ENCODE measurements at places on chromosomes 7 and 10.

DNA sequence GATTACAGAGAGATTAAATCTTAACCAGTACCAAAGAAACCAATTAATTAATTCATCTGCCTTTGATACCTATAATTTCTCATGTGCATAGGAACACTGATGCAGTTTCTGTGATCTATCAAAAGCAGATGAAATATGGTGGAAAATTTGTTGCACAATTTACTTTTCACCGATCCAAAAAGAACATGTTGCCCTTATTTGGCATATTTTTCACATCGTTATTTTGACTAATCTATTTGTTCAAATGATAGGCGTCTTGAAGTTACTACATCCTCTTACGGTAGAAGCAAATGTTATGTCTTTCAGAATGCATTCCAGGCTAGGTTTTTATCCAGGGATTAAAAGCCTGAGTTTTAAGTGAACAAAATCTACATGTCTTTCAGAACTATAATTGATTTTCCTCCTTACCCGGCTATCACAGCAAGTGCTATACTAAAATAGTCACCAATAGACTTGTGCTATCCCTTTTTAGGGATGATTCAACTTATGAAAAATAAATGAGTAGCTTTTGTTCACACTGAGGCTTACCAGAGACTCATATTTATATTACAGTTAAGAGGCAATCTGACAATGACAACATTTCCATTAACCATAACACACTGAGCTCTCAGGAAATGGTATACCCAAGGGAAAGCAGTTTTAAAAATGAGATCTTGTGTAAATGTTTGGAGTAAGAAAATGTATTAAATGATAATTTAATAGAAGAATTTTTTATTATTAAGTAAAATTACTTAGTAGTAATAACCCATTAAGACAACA lies 16.8 kb upstream of the TES start:
- no peak for DNase-seq

GRCh38 chr10:71363936-71364335 lies 32.8 kb upstream of the CDH23 start:
- no peak for DNase-seq

- DNase-seq = no peak
Observed at GRCh38 chr7:127979113-127979727, 52.0 kb downstream of the LRRC4 start.

DNA sequence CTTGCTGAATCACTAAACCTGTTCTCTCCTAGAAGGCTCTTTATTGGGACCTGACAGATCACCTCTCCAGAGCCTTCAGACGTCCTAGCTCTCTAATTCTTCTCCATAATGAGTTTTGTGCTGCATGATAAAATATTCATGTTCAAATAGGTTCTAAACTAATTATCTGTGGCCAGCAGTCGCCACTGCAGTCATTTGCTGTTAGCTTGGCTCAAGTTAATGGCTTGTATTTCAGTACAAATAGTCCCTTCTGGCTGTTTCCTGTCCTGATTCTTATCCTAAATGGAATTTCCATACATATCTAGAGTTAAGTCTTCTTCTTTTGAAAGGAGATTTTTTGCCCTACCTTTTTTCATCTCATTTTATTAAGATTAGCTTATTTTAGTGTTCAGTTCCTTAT lies 303.2 kb downstream of the EXOC4 start:
- DNase-seq = no peak

DNA sequence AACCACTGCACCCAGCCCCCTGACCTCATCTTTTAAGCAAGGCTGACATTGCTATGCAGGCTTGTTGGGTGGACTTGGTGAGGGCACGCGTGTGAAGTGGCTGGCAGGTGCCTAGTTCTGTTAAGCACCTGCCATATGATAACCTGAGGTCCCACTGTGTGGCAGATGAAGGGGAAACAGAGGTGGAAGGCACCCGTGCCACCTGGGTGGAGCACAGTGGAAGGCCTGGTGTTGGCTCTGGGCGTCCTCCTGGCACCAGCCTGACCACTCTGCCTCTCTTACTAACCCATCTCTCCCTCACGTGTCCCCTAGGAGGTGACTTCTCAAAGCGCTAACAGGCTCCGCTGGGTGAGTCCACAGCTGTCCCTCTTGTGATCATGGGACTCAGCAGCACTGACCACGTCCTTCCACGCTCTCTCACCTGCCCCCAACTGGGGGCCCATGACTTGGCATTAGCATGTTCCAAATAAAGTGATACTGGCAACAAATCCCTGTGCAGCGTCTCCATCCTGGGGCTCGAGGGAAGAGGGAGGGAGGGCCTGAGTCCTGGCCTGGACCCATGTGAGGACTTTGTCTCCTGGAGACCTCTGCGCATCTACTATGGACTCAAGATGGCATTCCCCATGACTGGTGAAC lies 4.6 kb upstream of the ZNF862 start:
- no peak for DNase-seq

DNA sequence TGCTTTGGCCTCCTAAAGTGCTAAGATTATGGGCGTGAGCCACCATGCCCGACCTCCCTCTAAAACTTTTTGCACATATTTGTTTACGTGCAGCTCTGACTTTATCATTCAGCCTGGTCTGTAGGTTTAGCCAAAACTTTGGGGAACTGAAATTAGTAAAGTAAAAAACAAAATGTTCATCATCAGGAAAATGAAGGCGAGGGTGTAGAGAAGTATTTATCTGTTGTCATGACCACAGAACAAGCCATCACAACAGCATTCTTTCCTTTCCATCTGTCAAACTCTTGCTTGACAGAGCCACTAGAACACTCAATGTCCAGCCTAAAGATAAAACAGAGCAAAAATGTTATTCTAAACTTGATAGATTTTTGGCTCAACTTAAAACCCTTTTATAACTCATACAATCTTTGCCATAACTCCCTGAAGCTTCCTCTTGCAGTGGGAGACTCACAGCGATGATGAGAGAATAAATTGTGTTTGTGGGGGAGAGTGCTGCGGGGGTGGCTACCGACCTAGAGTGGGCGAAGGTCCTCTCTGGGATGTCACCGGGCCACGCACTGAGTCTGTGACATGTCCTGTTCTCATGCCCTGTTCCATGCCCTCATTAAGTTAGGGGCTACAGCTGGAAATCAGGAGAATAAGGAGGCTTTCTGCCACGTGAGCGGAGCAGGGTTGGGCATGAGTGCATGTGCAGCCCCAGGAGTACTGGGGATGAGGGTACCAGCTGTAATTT lies 58.6 kb upstream of the MKRN1 start:
- no peak for DNase-seq

GRCh38 chr10:74851831-74852230 lies 25.4 kb downstream of the KAT6B start:
- DNase-seq = no peak

DNA sequence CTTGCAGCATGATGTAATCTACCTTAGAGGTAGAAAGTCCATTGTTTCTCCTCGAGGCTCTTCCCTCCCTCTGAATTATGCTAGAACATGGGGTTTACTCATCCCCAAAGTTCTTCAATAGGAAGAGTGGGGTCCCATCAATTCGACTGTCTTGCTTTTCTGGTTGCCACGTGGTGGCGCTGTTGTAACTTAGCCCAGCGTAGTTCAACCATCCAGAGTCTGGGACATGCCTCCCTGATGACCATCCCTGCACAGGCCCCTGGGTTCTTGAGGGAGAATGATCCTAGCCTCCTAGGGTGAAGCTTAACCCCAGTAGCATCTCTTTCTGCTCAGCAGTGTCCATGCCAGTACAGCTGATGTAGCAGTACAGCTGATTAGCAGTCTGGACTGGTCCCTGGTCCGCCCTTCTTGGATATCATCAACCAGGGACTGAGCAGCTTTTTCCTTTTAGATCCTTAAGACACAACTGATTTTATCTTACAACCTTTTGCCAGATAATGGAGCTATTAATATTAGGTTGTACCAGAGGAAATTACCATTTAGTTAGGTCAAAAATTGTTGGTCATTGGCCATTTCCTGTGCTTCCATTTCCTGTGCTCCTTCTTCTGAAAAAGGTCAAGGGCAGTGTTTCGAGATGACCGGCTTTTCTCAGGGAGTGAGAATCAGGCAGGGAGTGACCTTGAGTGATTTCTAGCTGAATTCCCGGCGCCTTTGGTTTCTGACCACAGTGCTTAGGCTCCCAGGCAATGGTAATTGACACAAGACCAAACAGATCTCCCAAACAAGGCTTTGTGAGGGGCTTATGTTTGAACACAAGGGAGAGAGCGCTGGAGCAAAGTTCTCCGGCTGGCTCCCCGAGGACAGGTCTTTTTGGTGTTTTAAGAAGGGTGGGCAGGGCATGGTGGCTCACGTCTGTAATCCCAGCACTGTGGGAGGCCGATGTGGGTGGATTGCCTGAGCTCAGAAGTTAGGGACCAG lies 65.4 kb downstream of the TACC2 start:
- peak; percentile 75 for DNase-seq

- DNase-seq = no peak
Observed at GRCh38 chr7:152733286-152733934, 26.1 kb upstream of the ACTR3B start.

GRCh38 chr10:22690158-22690557 lies 24.2 kb downstream of the PIP4K2A start:
- DNase-seq = no peak

DNA sequence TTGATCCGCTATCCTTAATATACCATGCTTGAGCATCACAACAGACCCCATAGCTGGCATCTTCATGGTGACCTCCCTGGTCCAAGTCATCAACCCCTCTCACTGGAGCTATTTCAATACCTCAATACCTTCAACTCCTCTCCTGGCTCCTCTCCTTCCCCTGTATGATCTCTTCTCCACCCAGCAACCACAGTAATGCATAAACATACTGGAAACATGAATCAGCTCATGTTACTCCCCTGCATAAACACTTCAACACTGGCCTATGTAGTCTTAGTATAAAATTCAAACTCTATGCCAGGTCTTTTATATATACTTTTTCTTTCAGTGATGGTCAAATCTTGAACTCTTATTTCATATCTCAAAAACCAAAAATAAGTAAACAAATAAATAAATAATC lies 31.8 kb upstream of the TMEM273 start:
- no peak for DNase-seq

DNA sequence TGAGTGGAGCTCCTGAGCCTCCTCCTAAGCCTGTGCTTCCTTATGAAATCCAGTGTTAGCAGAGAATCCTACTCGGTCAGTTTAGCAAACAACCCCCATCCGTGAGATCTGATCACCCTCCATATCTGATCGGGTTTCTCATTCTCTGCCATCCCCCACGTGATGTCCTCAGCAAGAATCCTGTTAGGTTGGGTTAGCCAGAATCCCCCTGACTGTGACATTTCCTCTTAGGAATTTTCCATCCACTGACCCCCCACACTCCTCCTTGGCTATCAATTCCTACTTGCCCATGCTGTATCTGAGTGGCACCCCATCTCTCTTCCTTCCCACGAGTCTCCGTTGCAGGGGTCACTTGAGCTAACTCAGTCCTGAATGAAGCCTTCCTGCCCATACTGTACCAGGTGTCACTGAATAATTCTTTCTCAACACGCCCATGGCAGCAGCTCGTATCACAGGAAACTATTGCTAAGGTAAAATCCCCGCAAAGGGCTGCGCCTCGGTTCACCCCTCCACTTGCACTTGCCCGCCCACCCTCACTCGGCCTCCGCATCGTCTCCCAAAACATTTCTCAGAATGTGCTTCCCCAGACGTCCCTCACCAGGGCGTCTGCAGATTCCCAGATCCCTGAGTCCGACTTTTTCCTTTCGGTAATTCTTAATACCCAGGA lies 44.1 kb downstream of the MYOF start:
- DNase-seq = peak; percentile 79

- DNase-seq = no peak
Observed at GRCh38 chr7:77409739-77410547, 6.2 kb downstream of the GSAP start.

GRCh38 chr7:118185163-118185860 lies 1.3 kb downstream of the LSM8 start:
- no peak for DNase-seq

DNA sequence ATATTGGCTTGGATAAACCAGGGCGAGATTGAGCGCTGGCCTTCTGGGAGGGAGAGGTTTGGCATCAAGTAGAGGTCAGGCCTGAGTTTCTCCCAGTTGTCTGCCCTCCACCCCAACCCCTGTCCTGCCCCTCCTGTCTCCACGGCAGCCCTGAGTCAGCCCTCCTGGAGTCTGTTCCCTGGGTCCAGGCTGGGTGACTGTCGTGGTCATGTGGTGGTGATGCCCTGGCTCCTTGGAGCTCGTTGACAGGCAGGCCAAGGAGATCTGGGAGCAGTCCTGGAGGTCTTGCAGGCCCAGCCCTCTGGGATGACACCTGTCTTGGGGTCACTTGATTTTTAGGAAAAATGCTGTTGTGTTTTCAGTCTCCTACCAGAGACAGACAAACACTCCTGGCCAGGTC lies 53.6 kb upstream of the PODXL start:
- peak; percentile 91 for DNase-seq

DNA sequence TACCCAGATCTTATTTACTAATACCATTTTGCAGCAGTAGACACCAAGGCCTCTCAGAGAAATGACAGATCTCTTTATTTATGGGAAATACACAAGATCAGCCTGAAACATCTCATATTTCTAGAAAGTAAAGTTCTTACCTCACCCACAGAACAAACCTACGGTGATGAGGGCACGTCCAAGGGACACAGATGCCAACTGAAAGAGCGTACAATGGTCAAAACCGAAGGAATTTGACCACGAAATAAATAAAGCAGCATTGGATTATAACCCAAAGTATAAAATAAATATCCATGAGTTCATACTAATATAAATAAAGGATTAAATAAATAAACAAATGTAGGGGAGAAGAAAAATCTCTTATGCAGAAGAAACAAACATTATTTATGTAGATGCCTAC lies 747.0 kb downstream of the TNS3 start:
- no peak for DNase-seq

GRCh38 chr7:4189131-4189570 lies 492.9 kb upstream of the FOXK1 start:
- DNase-seq = peak; percentile 94

- DNase-seq = no peak
Observed at GRCh38 chr7:128791972-128792327, 182 bp downstream of the CCDC136 start.

DNA sequence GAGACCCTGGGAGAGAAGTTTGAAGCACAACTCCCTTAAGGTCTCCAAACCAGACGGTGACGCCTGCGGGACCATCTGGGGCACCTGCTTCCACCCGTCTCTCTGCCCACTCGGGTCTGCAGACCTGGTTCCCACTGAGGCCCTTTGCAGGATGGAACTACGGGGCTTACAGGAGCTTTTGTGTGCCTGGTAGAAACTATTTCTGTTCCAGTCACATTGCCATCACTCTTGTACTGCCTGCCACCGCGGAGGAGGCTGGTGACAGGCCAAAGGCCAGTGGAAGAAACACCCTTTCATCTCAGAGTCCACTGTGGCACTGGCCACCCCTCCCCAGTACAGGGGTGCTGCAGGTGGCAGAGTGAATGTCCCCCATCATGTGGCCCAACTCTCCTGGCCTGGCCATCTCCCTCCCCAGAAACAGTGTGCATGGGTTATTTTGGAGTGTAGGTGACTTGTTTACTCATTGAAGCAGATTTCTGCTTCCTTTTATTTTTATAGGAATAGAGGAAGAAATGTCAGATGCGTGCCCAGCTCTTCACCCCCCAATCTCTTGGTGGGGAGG lies 10.8 kb downstream of the SERPINE1 start:
- DNase-seq = no peak

- DNase-seq = peak; percentile 74
Observed at GRCh38 chr7:154892459-154892858, 110.5 kb downstream of the PAXIP1 start.

GRCh38 chr10:9443758-9444157 lies 1389.3 kb downstream of the GATA3 start:
- DNase-seq = no peak

- DNase-seq = no peak
Observed at GRCh38 chr10:102741726-102742237, 2.0 kb upstream of the WBP1L start.

Data from islet precursor cell (in vitro differentiated cells).